NCI-H1417 (cell line): ENCODE measurements at places on chromosomes 11 and 22.

- DNase-seq = peak; percentile 27
Measured at GRCh38 chr22:50469377-50470305, 5.2 kb downstream of the SBF1 start.

- DNase-seq = no peak
Measured at GRCh38 chr22:27517361-27518155, 284.0 kb downstream of the MN1 start.

GRCh38 chr22:42905217-42905616 is 48.1 kb upstream of the ARFGAP3 start:
- DNase-seq = peak; percentile 63

- no peak for DNase-seq
Measured at GRCh38 chr11:30091246-30091645, 74.4 kb upstream of the KCNA4 start.

GRCh38 chr11:126212089-126212660 is 593 bp downstream of the FAM118B start:
- DNase-seq = peak; percentile 74

DNA sequence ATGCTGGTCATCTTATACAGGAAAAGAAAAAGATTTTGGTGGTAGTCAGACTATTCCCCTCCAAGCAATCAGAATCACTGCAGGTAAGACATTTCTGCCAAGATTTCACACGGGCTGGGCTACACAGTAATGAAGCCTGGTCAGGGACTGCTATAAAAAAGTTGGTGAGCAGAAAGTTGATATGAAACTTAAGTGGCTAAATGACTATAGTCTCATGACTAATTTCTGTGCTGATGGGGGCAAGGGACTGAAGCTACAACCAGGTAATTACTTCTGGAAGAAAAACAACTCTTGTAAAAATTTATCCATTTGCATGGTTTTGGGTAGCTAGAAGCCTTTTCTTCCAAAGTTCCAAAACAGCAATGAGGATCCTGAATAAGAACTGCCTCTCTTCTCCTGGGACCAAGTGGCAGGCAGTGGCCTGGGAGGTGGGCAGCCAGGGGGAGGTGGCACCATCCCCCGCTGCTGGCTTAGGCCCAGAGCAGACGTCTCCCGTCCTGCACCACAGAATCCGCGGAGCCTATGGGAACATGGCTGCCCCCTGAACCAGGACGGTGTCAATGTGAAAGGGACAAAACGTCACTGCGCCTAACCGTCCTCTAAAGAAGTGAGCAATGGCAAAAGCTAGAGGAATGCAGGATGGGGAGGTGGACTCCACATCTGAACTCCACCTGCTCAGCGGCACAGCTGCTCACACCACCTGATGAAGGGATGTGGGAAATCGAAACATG is 122.6 kb upstream of the LMO1 start:
- no peak for DNase-seq

DNA sequence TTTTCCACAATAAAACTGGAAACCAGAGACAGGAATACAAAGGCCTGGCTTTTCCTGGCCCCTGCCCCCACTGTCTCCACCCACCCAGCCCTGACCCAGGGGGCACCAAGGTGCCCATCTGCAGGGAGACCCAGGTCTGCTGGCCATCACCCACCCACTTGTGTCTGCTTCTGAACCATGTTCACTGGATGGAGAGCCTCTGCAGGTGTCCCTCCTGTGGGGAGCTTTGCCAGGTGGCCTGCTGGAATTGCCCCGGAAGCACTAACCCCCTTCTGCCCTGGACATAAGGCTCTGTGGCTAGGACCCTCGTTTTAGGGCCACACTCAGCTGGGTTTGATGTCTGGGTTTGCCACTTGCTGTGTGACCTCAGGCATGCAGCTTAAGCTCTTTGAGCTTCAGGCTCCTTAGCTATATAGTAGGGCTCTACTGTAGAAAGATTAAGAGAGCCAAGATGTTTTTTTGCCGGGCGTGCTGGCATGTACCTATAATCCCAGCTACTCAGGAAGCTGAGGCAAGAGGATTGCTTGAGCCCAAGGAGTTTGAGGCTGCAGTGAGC is 3.9 kb downstream of the SCARF2 start:
- no peak for DNase-seq

- no peak for DNase-seq
Measured at GRCh38 chr11:117579161-117579560, 217.9 kb downstream of the DSCAML1 start.

GRCh38 chr22:49327411-49328117 is 500.1 kb downstream of the BRD1 start:
- DNase-seq = no peak

DNA sequence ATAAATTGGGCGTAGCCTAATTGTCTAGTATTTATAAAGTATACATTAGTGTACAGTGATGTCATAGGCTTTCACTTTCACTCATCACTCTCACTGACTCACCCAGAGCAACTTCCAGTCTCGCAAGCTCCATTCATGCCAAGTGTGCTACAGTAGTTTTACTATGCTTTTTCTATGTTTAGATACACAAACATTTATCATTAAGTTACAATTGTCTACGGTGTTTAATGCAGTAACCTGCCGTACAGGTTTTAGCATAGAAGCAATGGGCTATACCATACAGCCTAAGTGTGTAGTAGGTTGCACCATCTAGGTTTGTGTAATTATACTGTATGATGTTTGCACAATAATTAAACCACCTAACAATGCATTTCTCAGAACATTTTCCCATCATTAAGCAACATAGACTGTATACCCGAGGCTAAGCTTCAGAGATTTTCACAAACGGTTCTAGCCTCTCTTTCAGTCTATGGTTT is 17.5 kb downstream of the OR9G1 start:
- DNase-seq = no peak

GRCh38 chr11:102384419-102385079 is 37.5 kb downstream of the BIRC2 start:
- DNase-seq = no peak

- peak; percentile 29 for DNase-seq
Measured at GRCh38 chr22:41023299-41023623, 69.1 kb upstream of the EP300 start.

DNA sequence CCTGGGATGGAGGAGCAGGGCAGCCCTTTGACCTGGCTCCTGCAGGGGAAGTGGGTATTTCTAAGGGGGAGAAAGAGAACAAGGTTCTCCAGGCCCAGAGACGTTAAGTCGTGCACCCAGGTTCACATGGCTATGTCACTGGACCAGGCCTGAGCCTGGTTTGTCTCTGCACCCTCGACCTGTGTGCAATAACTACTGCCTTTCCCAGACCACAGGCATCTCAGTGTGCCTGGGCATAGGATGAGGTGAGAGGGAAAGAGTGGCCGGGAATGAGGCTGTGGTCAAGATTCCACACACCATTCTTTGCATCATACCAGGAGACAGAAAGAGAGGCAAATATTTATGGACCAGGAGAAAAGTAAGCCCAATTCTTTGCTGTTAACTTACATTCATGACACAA is 66.8 kb downstream of the PRR5L start:
- no peak for DNase-seq

DNA sequence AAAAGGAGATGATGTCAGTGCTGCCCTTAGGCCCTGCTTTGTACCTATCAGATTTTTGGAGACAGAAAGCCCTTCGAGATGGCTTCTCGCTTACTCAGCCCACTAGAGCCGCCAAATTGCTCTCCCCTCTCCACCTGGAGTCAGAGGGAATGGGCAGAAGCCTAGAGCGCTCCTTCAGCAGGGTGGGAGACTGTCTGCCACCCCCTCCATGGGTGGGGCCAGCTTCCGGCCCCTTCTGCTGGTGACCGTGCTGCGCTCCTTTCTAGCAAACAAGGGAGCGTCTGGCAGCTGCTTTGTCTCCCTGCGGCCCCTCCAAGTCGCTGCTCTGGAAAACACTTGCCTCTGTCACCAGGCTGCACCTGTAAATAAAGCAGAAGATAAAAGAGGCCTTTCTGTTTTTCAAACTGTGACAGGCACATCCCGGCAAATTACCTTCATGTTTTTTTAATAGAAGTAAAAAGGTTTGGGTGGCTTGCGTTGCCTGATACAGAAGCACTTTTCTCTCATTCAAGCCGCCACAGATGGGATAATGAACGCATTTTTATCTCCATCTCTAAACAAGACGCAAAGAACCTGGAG is 145.7 kb upstream of the NECTIN1 start:
- DNase-seq = peak; percentile 84

- no peak for DNase-seq
Measured at GRCh38 chr22:17043521-17043920, 35.5 kb upstream of the GAB4 start.

GRCh38 chr11:61352038-61352437 is 9.6 kb downstream of the CYB561A3 start:
- no peak for DNase-seq

GRCh38 chr11:47506795-47507562 is 46.0 kb downstream of the CELF1 start:
- no peak for DNase-seq

- no peak for DNase-seq
Measured at GRCh38 chr11:129536338-129536737, 160.7 kb downstream of the BARX2 start.

GRCh38 chr11:44404301-44404700 is 94.4 kb upstream of the ALX4 start:
- no peak for DNase-seq

DNA sequence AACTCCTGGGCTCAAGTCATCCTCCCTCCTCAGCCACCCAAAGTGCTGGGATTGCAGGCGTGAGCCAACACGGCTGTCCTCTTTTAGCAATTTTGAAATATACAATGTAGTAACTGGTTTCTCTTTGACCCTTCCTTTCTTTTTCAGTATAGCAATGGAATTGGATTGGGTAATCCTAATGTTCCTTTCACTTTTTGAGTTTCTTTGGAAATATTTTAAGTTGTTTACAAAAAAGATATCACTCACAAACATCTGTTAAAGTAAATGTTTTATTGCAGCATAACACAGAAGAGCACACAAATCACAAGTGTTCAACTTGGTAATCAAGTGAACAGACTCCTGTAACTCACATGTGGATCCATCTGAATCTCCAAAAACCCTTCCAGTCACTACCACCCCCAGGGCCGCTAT is 44.6 kb upstream of the EP300 start:
- DNase-seq = no peak

- DNase-seq = no peak
Measured at GRCh38 chr11:11961399-11962028, 46.9 kb downstream of the DKK3 start.

DNA sequence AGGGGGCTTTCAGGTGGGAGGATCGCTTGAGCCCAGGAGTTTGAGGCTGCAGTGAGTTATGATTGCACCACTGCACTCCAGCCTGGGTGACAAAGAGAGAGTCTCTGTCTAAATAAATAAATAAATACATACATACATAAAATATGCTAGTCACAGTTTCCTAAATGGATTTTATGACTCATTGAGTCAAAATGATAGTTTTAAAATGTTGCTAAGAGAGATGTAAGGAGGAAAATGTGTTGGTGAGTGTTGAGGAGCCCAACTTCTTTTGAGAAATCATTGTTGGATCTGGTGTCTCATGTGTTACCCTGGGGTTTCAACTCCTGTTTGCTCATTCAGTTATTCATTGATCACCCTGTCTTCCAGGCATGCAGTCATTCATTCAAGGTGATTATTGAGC is 21.0 kb downstream of the PARVB start:
- no peak for DNase-seq

GRCh38 chr22:31378123-31378522 is 21.3 kb upstream of the DRG1 start:
- no peak for DNase-seq
